ENCODE measurements at places on chromosomes 5 and 9.

DNA sequence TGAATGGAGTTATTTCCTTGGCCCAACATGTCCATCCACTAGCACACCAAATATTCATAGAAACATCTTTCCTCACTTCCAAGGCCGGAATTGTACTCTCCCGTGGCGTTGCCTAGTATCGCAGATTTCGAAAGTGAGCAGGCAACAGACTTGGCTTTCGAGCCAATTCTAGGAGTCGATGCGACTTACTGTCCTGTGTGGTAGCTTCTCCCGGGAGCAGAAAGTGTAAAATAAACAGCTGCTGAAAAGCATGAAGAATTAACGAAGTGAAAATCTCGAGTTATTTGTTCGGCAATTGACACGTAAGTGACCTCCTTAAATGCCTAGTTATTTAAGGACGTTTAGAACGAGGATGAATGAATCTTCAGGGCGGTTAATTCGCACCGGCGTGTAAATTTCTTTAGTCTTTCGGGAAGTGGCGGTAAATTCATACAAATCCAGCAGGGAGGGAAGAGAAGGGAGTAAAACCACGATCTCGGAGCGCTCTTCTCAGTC is 449 bp upstream of the PCSK5 start:
- no peak for DNase-seq

DNA sequence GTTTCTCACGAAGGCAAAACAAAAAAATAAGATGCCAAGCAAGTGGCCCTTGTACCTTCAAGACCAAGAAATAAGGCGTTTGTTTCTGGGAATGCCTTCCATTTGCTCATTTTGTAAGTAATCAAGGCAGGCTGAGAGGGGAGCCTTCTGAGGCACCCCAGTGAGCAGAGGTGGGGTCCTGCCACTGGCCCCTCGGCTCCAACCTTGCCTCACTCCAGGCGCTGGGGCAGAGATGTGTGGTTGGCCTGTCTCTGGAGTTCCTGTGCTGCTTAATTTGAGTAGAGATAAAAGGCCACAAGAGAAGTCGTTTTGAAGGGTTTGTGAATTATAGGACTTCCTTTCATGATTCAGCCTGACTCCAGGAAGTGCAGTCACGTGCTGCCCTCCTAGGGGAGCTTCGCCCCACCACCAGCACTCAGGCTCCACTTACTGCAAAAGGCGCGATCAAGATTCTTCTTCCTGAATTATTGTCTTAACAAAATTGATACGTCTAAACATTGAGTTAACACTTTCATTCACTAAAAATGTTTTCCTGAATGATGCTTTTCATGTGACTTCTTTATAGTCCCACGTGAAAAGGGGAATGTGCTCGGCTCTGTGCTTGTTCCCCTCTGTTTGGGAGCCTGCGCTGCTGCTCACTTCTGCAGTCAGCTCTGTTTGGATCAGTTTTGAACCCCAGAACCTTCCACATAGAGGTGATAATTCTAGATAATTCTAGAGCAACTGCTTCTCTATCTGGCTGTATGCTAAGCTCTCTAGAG is 13.7 kb downstream of the SYK start:
- DNase-seq, result no peak

DNA sequence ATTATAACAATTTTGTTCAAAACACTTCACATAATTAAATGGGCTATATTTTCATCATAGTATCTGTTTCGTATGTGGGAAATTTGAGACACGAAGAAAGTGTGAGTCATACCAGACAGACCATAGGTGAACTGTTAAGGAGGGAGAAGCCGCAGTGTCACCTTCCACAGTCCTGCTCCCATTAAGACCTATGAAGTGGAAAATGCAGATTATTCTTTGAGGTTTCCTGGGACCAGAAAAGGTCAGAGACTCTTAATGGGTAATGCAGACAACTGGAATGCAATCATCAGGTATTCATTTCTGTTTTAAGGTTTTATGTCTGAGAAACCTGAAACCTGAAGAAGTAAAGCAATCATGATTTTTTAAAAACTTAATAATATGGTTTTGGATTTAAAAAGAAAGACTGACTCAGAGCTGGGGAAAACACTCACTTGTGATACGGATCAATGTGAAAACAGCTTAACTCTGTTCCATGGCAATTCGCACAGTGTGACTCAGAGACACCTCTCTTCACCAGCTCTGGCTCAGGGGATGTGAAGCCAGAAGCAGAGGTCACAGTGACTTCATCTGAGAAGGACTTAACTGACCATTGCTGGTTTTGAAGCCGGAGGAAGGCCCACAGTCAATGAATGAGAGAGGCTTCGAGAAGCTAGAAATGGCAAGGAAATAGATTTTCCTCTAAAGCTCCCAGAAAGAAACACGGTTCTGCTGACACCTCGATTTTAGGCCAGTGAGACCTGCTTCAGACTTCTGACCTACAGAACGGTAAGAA is 17.2 kb upstream of the GCNT1 start:
- no peak for DNase-seq

DNA sequence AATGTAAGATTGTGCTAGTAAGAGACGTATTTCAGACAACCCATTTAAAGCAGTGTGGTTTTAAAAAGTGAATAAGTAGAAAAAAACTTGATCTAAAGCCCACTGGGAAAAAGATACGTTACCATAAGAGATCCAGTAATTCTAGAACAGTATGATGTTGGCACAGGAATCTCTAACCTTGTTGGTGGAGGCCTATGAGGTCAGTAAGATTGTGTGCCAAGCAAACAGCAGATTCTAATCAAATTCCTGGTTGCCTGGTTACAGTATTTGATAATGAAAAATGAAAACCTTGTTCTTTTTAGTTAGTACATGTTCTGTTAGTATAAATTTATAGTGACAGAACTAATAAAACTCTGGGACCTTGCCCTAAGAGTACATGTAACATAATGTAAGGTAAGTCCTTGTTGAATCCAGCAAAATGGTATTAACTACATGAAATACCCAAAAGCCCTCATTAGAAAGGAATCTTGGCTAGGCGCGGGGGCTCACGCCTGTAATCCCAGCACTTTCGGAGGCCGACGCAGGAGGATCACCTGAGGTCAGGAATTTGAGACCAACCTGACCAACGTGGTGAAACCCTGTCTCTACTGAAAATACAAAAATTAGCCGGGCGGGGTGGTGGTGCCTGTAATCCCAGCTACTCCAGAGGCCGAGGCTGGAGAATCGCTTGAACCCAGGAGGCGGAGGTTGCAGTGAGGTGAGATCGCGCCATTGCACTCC is 33.2 kb upstream of the DMXL1 start:
- no peak for DNase-seq

DNA sequence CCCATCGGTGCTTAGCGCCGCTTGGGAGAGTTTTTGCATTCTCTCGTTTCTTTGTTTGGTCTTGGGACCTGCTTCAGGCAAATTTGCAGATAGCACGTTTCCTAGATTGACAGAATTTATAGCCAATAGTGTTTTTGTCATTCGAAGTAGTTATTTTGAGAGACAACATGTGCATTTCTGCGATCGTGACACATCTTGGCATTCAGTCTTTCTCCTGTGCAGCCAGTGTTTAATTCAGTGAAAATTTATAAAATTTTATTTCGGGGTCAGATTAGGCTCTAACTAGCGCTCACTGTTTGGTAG is 830 bp downstream of the PRRC1 start:
- DNase-seq, result no peak

GRCh38 chr5:112210430-112211005 is 208.6 kb downstream of the EPB41L4A start:
- no peak for DNase-seq

DNA sequence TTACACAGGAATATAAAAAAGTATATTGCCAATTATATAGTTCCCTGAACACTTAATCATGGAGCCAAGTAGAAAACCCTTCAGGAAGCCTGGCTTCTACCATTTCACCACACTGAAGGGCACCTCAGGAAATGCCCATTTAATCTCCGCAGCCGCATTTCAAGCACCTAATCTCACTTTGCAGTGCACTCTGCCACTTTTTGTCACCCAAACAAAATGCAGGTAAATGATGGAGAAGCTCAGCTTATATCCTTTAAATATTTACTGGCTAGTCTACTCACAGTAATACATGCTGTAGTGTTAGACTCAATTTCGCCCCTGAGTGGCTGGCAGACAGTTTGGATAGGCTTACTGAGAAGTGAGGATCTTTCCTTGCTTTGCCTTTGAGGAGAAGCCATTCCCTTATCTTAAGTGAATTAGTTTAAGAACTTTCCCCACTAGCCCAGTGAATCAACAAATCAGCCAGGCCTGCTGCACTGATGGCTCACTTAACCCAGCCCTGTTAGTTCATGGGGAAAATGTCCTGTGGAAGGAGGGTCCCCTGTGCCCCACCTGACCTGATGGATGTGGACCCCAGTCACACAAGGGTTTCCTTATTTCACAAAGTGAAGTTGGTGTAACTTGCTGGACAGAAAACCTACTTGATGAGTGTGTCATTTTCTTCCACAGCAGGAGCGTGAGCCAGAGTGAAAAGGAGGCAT is 209.7 kb downstream of the CAAP1 start:
- DNase-seq, result no peak

DNA sequence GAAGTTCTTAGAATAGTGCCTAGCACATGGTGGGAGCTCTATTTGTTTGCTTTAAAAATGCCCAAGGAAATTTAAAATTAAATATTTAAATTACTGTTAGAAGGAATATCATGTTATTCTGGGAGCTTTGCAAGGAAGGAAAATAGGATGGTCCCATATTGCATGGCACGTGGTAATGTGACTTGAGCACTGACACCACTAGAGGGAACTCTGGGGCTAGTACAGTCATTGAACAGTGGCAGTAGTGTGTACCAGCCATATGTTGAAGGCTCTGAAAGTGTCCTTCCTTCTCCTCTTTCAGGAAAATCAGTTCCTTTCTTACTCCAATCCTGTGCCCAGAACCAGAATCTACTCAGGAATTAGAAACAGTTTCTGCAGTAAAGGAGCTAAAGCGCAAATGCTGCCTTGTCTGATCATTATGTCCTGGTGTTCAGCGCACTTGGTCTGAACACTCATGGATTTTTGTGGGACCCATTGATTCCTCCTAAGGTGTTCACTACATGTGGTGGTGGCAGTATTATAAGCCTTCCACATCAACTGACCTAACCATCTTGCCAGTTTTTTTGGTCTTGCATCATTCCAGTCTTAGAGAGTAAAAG is 54.1 kb downstream of the GDA start:
- DNase-seq, result no peak

All from SIG-M5 (cell line).